ENCODE measurements at places on chromosomes 16 and 17.

GRCh38 chr16:88888057-88888456, 21.6 kb upstream of the PABPN1L start:
- no peak for DNase-seq

GRCh38 chr16:29726845-29727377, 18.9 kb downstream of the C16orf54 start:
- DNase-seq: no peak

DNA sequence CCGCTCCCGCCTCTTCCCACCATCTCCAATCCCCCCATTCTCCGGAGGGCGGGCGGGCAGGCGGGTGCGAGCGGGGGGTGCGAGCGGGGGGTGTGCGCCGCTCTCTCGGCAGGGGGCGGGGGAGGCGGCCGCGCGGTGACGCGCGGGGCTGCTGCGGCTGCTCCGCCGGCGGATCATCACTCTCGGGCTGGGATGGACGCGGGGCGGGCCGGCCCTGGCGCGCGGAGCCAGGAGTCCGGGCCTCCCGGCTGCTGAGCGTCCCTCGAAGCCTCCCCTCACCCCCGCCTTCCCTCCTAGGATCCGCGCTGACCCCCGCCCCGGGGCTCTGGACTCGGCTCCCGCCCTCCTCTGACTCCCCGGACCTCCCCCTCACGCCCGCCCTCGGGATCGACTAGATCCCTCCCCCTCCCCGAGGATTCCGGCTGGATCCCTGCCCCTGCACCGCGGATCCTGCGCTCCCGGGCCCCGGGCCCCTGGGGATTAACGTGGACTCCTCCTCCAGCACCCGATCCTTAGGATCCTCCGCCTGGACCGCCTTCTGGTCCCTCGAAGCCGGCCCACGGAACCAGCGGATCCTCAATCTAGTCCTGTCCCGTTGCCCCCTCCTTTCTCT, 946 bp upstream of the TMEM256 start:
- DNase-seq: no peak

- no peak for DNase-seq
Measured at GRCh38 chr17:74212209-74212912, 1.0 kb upstream of the TTYH2 start.

GRCh38 chr17:8935191-8935590, 30.3 kb downstream of the PIK3R5 start:
- no peak for DNase-seq

GRCh38 chr17:34721326-34721725, 141.9 kb downstream of the TMEM132E start:
- peak; percentile 36 for DNase-seq

- DNase-seq: no peak
Measured at GRCh38 chr17:56793531-56793930, 40.2 kb downstream of the C17orf67 start.

GRCh38 chr17:48592577-48592976, 1.0 kb downstream of the HOXB5 start:
- DNase-seq: peak; percentile 46

DNA sequence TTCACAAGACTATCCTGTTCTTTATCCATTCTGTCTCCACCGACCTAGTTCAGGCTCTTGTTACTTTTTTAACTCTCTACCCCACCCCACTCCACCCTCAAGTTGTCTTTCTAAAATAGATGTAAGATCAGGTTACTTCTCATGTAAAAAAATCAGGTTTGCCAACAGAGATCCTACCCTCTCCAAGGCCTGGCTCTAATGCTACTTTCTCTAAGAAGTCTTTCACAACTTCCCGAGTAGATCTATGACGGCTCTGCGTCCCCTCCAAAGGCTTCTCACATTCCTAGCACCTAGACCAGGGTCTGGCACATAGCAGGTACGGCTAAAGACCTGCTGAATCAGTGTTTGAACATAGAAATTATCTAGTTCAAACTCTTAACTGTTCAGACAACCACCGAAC, 14.1 kb upstream of the ITGAE start:
- DNase-seq: no peak

DNA sequence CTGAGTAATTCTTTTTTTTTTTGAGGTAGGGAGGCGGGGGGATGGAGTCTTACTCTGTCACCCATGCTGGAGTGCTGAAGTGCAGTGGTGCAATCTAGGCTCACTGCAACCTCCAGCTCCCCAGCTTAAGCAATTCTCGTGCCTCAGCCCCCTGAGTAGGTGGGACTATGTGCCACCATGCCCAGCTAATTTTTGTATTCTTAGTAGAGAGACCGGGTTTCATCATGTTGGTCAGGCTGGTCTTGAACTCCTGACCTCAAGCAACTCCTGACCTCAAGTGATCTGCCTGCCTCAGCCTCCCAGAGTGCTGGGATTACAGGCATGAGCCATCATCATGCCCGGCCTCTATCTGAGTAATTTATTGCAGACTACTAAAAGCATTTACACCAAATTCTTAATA, 19.4 kb downstream of the KPNB1 start:
- no peak for DNase-seq

DNA sequence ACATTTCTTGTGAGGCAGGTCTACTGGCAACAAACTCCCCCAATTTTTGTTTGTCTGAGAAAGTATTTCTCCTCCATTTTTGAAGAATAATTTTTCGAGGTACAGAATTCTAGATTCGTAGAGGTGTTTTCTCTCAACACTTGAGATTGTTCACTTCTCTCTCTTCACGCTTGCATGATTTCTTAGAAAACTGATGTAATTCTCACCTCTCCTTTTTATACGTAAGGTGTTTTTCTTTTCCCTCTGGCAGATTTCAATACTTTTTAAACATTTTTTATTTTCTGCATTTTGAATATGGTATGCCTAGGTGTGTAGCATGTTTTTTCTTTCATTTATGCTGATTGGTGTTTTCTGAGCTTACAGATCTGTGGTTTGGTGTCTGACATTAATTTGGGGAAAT, 201.5 kb upstream of the AXIN2 start:
- DNase-seq: no peak

Measured in DMS79 treated with DMSO at 0.1 percent for 48 hours (cell line).